ENCODE measurements at places on chromosomes 16 and 17.

DNA sequence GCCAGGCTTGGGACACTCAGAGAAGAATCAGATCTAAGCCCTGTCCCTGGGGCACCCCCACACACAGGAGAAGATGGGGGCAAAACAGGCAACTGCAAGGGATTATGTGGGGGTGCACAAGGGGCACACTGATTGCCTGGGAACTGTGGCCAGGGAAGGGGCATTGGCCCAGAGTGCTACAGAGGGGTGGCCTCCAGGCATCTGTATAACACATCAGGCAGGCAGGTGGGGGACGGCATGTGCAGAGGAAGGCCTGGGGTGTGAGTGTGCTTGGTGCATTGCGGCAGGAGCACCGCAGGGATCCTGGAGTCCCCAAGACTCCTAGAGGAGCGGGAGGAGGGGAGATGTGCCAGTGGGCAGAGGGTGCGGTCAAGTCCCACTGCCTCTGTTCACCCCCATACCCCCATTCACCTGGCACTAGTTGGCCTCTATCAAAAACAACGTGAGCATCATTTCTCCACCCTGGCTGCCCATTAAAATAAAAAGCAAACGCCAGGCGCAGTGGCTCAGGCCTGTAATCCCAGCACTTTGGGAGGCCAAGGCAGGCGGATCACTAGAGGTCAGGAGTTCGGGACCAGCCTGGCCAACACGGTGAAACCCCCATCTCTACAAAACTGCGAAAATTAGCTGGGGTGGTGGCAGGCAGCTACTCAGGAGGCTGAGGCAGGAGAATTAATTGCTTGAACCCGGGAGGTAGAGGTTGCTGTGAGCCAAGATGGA is 41.5 kb downstream of the C16orf82 start:
- no peak for DNase-seq

DNA sequence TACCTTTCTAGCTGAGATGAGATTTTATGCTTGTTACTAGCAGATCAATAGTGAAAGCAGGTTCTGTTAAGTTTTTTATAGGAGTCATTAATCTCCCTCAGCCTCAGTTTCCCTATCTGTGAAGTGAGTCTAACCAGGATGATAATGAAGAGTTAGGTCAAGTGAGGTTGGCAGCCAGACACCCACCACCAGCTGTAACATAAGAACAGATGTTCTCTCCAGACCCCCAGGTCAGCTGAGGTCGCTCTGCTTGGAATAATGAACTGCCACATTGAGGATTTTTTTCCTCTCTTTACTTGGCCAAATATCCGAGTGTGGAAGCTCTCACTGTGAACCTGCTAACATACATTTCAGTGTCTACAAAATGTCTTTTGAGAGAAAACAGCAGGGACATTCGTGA is 389.6 kb downstream of the WWOX start:
- DNase-seq: no peak

DNA sequence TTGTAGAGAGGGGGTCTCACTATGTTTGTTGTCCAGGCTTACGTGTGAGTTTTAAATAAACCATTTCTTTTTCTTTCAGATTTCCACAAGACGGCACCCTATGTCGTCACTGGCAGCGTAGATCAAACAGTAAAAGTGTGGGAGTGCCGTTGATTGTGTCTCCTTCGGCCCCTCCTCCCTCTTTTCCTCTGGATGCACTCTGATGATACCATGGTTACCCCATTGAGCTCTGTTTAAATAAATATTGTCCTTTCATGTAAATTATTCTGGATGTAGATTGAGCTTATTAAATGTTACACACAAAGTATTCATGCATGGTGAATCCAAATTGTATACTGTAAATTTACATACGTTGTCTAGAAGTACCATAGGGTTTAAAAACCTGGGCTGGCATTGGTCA is 29.9 kb downstream of the CLUH start:
- no peak for DNase-seq

DNA sequence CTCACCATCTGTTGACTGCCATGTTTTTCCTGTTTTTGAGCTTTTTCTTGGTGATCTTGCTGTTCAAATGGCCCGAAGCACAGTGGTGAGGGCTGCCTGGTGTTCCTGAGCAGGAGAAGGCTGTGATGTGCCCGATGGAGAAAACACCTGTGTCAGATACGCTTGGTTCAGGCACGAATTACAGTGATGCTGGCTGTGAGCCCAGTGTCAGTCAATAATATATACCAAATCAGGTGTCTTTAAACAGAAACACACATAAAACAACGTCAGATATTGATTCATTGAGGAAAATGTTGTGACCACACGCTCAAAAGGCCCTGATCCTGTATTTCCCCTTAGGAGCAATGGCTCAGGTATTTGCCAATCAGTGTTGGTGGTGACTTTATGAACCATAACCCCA is 111.7 kb downstream of the SDR42E1 start:
- no peak for DNase-seq

GRCh38 chr16:77801817-77802216 is 13.5 kb downstream of the VAT1L start:
- no peak for DNase-seq

DNA sequence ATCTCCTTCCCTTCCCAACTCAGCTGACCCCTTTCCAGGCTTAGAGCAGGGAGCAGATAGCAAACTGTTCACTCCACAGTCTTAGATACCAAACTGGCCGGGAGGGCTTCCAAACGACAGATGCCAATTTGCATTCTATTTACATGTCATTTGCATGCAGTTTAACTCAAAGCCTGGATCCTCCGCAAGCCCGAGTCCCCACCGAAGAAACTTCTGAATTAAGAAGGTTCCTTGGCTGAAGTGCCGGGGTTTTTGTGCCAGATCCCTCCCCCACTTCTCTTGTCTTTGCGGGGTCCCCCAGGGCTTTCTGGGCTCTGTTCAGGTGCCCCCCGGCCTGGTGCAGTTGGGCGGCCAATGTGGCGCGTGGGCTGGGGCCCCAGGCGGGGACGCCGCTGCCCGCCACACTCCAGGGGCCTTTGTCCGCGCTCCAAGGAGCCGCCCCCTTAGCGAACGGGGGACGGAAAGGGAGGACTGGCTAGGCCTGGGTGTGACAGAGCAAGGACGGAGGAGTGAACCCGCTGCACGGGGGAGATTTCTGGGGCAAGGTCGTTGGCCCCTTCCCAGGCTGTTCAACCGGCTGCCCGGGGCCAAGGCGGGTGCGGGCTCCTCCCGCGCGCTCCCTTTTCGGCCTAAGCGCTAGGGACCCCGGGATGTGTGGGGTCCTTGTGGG is 1.2 kb downstream of the GPRC5B start:
- no peak for DNase-seq

- DNase-seq: no peak
Observed at GRCh38 chr17:74949455-74950115, 13.9 kb downstream of the OTOP3 start.

- no peak for DNase-seq
Observed at GRCh38 chr16:50246299-50247122, 19.8 kb upstream of the ADCY7 start.

GRCh38 chr17:19248151-19248927 is 11.2 kb downstream of the EPN2 start:
- no peak for DNase-seq

DNA sequence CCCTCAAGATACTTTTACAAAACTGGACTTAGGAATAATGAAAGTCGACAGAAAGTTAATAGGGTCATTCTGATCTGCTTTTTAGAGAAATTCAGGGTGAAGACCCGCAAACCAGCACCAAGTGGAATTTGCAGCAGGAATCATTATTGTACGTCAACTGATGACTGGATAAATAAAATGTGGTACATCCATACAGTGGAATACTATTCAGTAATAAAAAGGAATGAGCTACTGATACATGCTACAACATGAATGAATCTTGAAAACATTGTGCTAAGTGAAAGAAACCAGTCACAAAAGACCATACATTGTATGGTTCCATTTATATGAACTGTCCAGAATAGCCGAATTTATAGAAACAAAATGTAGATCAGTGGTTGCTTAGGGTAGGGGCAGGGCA is 83.1 kb downstream of the GNAO1 start:
- DNase-seq: no peak

DNA sequence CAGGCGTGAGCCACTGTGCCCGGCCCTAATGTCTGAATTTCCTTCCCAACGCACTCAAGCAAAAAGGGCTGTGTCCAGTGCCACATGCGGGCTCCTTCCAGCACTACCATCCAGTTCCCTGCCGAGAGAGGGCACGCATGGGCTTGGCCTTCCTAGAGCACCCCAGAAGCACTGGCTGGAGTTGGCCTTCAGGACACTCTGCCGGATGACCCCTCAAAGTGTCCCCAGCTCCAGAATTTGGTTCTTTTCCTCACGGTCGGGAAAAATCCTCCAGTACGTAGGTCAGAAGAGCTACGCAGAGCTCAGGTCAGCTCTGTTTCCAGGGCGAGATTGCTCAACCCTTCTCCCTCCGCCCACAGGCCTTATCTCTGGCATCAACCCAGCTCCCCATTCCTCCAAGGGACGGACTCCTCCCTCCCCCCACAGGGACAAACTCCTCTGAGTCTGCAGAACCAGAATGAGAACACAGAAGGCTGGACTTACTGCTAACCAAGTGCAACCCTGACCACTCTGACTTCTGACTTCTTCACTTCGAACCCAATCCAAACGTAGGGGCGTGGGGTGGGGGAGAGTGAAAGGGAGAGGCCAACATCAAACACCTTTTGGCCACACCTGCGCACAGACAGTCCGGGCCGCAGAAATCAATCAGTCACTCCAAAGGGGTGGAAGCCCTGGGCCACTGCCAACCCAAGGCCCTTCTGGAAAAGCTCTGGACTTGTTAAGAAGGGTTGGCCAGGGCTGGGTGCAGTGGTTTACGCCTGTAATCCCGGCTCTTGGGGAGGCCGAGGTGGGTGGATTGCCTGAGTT is 3.6 kb downstream of the CDC42EP4 start:
- no peak for DNase-seq

DNA sequence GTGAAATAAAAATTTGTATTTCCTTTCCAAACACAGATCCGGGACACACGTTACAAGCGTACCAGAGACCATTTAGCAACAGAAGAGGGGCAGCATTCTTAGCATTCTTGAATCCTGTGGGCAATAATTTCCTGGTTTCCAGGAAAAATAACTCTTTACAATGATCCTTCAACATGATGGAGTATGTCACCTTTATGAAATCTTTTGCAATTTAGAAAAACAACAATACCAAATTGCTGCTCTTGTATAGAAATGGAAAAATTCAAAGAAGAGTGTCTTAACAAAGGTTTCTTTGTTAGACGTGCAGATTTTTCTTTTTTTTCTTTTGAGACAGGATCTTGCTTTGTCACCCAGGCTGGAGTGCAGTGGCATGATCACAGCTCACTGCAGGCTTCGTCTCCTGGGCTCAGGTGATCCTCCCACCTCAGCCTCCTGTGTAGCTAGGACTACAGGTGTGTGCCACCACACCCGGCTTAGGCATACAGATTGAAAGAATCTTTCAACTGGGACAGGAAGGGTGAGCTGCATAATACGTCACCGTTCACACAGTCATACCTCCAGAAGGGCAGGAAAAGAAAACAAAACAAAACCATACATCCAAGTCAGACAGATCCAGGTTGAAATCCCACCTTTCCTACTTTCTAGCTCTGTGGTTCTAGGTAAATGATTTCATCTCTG is 10.8 kb upstream of the GCSH start:
- DNase-seq: no peak

DNA sequence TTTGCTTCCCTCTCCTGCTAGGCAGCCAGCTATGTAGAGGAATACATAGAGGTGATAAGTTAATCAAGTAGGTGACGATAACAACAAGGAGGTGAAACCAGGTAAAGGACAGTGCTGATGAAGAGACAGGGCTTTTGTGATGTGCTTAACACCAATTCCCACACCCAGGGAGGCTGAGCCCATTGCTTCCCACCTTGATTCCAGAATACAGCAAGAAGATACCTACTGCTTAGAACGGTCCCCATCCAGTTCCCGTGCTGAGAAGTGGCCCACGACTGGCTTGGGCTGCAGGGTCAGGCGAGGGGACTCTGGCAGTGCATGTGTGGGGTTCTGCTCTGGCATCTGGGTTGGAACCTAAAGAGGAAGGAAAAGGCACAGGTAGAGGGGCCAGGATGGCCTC is 16.1 kb upstream of the GFAP start:
- no peak for DNase-seq

GRCh38 chr16:54268766-54269165 is 17.8 kb downstream of the IRX3 start:
- no peak for DNase-seq

GRCh38 chr17:29107933-29108822 is 65.2 kb downstream of the PIPOX start:
- DNase-seq: no peak

DNA sequence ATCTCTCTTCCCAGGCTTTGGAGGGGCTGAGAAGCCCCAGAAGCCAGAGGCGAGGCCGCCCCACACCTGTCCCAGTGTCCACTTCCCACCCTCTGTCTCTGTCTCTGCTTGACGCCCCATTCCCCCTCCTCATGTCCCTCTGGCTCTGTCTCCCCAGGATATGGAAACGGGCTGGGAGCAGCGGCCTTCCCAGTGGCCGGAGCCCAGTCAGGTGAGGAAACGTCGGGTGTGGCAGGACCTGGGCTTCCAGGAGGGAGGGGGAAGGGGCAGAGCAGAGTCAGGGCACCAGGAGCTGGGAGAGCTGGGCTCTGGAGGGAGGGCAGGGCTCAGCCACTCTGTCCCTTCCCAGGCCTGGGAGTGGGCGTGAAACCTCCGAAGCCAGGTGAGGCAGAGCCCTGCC is 10.6 kb upstream of the PKMYT1 start:
- DNase-seq: no peak

DNA sequence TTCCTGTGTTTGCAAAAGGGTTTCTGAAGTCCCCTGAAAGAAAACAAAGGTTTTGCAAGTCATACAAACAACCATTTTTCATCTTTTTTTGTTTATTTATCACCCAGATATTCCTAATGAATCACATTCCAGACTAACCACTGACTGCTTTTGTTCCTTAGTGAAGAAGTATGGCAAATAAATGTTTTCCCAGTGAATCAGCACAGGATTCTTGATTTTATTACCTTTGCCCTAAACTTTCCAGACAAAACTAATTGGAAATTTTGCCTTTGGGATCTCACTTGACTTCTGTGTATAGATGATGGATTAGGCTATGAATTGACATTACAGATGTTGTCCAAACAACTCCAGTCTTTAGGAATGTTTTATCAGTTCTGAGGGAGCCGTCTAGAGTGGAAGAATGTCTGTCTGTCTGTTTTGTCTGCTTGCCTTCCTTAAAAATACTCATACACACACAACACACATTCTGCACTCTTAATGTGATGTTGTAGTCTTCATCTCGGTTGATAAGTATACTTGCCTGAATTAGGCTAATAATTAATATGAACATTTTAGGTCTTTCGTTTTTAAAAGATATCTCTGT is 48.9 kb downstream of the VMP1 start:
- no peak for DNase-seq

- no peak for DNase-seq
Observed at GRCh38 chr17:58245428-58246103, 7.2 kb downstream of the LPO start.

GRCh38 chr16:48607056-48607825 is 2.7 kb downstream of the N4BP1 start:
- DNase-seq: no peak

DNA sequence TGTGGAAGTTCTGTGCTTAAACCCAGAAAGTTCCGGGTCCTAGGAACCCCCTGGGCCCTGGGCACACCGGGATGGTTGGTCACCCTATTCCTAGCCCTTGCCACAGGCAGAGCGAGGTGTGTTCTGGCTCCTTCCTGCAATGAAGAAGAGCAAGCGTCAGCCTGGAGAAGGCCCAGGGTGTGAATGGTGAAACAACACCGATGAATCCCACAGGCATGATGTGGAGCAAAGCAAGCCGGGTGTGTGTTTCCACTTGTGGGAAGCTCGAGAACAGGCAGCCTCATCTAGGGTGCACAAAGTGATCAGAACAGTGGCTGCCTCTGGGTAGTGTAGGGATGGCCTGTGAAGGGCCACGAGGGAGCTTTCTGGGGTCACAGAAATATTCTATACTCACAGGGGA is 13.8 kb downstream of the KCNG4 start:
- DNase-seq: no peak

- DNase-seq: no peak
Observed at GRCh38 chr16:80557037-80557436, 16.2 kb downstream of the DYNLRB2 start.
